ENCODE measurements at places on chromosomes 16 and 17.

DNA sequence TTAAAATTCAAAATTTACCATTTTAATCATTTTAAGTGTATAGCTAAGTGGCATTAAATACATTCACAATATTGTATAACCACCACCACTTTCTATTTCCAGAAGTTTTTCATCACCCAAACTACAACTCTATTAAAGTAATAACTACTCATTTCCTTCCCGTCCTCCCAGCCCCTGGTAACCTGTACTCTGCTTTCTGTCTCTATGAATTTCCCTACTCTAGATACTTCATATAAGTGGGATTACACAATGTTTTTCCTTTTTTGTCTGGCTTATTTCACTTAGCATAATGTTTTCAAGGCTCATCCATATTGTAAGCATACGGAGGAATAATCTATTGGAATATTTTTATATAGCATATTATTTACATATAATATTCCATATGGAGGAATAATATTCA lies 29.7 kb downstream of the ESRP2 start:
- no peak for DNase-seq

DNA sequence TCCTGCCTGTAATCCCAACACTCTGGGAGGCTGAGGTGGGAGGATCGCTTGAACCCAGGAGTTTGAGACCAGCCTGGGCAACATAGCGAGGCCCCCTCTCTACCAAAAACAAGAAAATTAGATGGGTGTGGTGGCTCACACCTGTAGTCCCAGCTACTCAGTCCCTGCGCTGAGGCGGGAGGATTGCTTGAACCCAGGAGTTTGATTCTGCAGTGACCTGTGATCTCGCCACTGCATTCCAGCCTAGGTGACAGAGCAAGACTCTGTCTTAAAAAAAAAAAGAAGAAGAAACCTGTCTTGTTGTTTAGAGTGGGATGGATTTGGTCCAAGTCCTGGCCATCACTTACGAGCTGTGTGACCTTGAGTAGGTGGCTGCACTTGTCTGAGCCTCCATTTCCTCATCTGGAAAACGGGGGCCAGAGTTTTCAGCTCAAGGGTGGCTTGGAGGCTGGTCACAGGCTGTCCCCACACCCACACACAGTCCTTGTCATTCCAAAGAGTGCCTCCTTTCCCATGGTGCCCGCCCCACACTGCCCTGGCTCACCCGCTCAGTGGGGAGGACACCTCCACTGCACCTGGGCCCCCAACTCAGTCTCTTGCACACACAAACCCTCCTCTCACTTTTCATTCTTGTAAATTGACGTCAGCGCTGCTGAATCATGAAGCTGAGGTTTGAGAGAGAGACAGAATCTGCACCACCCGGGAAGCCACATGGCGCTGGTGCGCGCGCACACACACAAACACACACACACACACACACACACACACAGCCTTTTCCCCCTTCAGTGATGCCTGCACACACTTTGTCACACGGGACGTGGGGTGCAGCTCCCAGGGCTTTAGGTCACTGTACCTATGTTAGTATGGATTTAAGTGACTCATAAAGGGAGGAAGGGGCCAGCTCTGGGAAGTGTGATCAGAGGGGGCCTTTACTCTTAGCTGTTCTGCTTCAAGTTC lies 4.2 kb downstream of the SOCS1 start:
- peak; percentile 83 for DNase-seq

- no peak for DNase-seq
Measured at GRCh38 chr17:82330322-82331239, 3.0 kb downstream of the SECTM1 start.

DNA sequence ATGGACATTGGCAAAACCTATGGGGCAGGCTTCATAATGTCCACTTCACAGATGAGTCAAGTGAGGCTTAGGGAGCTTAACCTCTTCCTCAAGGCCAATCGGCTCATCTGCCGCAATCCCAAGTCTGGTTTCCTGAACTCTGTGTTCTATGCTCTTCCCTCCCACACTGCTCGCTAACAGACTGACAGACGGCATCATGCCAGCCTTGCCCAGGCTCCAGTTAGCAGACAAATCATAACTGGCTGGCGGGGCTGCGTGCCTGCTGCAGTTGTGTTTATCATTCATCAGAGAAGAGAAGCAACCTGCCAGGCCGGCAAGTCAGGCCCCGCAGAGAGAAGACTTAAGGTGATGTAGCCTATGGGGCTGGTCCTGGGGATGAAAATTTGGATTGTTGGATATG lies 216.2 kb upstream of the ASIC2 start:
- DNase-seq: no peak

DNA sequence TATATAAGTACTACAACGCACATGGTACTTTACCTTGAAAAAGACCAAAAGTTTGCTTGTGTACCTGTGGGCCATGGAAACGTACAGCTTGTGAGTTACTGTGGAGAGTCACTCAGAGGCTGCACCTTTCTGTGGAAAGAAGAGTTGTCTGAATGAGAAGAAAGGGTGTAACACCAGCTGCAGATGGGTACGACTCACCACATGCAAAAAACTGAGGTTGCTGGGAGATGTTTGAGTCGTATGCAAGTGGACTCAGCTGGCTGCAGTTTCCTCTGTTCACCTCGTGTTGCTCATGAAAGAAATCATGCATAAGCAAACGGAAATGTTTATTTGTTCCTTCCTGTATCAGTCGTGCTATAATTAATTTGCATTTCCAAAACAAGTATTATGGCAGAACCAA lies 22.4 kb upstream of the DYNLRB2 start:
- DNase-seq: peak; percentile 59

DNA sequence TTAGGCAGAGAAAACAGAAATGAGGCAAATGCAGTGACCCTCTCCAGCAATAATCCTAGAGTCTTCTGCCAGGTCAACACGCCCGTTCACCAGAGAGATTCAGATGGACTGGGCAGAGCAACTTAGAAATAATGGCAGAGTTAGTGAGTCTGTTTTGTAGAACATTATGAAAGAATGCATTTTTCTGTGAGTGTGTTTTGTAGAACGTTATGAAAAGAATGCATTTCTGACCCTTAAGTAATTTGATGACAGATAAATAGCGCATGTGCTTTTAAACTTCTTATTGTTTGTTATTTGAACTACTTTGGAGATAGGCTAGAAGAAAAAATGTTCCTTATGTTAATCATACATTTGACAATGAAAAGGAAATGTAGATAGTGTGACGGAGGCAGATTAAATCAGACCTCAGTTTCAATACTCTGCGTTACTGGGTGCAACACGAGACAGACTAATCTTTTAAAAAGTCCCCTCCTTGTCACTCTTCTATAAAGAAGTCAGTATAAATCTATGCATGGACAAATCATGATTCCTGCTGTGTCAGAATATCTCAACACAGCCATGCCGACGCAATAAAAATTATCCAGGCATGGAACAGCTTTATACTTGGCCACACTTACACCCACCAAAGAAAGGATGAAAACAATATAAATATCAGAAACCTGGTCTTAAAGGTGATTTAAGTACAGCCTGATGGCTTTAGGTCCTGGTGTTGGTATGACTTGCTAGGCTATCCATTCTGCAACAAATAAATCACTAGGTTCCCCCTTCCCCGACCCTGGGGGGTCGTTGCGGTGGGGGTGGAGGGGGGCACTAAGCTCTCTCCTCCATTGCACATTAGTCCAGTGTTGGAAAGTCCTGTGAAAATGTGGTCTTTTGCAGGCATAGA lies 47.8 kb downstream of the MARCHF10 start:
- no peak for DNase-seq

DNA sequence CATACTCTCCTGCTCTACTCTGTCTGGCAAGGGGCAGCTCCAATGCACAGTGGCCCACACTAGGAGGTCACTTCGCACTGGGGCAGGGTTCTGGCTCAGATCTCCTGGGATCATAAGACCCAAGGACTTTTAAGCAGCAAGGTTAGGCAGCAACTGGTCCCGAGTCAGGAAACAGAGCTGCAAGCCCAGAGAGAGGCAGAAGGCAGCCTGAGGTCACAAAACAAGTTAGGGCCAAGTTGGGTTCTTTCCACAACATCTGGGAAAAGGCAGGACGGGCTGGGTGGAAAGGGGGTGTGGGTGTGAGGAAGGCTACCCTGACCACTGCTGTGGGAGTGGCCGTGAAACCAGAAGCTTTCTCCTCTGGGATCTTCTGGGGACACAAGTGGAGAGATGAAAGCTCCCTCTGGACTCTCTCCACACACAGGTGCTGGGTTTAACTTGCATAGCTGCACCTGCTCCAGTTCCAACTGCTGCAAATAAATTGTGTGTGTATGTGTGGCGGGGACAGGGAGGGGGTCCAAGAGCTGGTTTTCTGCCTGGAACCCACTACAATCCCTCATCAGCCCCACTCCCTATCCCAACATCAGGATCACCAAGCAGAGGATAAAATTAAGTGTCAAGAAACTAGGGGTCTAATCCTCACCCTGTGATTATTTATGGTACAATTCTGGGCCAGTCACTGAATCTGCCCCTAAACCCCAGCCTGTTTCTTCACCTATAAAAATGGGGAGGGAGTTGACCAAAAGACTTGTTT lies 8.0 kb upstream of the TSPOAP1 start:
- DNase-seq: no peak

GRCh38 chr17:59725691-59726090 lies 18.2 kb downstream of the VMP1 start:
- DNase-seq: no peak

GRCh38 chr16:75929046-75929445 lies 202.8 kb upstream of the CPHXL start:
- no peak for DNase-seq

GRCh38 chr16:10941127-10941933 lies 938 bp downstream of the DEXI start:
- DNase-seq: no peak

DNA sequence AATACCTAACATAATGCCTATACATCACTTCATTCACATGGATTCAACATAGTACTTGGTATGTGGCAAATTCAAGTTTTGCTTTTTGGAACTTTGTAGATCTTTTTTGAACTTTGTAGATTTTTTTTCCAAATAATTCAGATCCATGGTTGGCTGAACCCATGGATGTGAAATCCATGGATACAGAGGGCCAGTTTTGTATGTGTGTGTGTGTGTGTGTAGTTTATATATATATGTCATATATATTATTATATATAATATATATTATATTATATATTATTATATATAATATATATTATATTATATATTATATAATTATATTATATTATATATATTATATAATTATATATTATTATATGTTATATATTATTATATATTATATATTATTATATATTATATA lies 28.4 kb downstream of the CLUAP1 start:
- DNase-seq: no peak

DNA sequence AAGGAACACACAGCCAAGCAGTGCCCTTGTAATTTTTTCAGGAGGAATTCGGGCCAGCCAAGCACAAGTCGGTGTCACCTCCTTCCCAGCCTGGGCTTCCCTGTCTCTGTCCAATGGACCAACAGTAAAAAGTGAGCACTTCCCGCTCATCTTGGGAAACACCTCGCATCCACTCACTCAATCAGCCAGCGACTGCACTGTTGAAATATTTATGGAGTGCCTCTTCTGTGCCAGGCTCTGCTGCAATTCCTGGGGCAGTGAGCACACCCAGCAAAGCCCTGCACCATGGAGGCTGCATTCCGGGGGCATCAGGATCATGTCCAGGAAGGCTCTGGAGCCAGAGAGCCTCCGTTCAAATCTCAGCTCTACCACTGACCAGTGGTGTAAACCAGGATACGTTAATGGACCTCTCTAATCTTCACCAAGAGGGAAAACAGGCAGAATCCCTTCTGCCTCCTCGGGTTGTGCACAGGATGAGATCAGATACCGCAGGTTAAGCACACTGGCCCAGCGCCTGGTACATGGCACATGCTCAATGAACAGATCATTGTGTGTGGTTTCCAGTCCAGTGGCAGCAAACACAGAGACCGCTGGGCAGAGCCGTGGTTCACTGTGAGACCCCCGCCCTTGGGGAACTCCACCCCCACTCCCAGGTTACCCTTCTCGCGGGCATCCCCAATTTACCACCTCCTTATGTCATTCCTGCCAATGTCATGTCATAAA lies 194.3 kb downstream of the ZNF423 start:
- DNase-seq: no peak

DNA sequence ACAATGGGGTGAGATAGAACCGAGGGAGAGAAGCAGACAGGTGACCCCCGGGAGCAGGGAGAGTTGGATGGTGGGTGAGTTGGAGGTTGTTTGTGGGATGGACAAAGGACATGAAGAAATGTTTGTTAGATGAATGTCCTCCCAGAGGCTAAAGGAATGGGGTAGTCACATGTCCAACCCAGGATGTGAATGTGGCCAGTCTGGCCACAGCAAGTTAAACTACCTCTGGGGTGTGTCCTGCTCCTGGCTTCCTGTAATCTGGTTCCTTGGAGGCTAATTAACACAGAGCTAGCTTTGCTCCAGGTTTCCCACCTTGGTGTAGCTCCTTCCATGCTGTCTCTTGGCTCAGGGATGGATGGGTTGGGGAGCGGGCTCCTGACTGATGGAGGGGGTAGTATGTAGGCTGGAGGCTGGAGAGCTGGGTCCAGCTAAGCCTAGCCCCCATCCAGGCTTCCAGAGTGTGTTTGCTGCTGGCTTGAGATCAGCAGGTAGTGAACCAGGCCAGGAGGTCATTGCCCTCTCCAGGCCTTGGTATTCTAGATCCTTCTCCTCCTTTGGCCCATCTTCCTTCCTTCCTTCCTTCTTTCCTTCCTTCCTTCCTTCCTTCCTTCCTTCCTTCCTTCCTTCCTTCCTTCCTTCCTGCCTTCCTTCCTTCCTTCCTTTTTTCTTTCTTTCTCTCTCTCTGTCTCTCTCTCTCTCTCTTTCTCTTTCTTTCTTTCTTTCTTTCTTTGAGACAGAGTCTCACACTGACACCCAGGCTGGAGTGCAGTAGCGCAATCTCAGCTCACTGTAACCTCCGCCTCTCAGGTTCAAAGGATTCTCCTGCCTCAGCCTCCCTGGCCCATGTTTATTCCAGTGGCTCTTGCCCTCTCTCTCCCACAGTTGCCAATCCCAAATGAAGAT lies 28.0 kb upstream of the UBE2G1 start:
- no peak for DNase-seq

DNA sequence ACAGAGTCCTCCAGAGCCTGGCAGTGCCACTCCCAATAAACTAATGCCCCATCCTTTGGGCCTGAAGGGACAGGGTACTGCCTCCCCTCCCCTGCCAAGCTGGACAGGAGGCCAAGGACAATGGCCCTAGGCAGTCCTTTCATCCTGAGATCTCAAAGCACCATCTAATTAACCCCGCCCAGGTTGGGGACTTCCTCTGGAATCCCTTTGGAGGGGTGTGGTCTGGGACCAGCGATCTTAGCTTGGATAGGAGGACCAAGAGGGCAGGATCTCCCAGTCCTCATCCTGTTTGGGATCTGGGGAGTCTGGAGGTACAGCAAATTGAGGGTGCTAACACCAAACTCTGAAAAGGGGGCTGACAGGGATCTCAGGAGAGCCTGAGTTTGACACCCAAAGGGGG lies 18.2 kb upstream of the SP6 start:
- no peak for DNase-seq

- no peak for DNase-seq
Measured at GRCh38 chr17:55266051-55266957, 1.5 kb downstream of the HLF start.

DNA sequence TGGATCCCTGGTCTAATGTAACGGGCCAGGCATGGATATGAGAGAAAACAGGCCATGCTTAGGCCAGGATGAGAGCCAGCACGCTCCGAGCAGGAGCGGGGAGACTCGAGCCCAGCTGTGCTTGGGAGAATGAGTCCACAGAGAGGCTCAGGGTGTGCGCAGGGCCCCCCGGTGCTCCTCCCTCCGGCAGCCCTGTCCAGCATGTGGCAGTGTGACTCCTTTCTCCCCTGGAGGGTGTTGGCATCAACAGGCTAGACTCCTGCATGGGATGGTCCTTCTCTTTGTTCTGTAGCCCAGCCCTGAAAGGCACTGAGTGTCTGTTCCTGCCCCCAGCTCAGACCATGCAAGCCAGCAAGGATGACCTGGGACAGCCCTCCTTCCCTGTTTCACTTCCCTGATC lies 23.4 kb downstream of the PGS1 start:
- DNase-seq: no peak

- no peak for DNase-seq
Measured at GRCh38 chr17:6437956-6438355, 3.0 kb upstream of the AIPL1 start.
